ENCODE measurements at places on chromosomes 7 and 10.

GRCh38 chr10:132743925-132744490 is 41.9 kb downstream of the NKX6-2 start:
- no peak for DNase-seq

GRCh38 chr10:125149036-125149679 is 11.2 kb downstream of the CTBP2 start:
- DNase-seq = no peak

- DNase-seq = no peak
Measured at GRCh38 chr7:134400859-134401258, 58.0 kb downstream of the AKR1B1 start.

- DNase-seq = no peak
Measured at GRCh38 chr10:61160253-61160652, 216.3 kb upstream of the RHOBTB1 start.

DNA sequence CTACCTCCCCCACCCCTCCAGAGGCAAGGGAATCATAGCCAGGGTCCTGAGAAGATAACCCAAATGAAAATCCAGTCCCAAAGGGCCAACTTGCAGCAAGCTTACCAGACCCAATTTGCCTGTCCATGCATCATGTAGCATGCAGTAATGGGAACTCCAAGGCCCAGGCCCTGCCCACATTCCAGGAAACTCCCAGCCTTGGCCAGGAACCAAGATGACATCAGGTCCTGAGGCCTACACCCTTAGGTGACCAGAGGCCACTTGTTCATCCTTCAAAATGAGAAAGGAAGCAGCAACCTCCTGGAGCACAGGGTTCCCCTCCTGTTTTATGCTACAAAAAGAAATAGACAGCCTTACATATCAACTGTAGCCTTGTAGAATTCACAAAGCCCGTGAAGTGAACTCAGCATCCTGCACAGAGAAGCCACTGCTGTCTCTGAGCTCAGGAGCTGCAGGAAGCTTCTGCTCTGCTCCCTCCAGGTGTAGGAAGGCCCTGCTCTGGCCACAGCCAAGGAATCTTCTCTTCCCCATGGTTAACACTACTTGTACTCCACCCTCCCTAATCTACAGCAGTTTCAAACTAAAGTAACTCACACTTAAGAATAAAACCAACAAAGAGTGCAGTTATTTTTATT is 30.3 kb upstream of the GRB10 start:
- peak; percentile 81 for DNase-seq

DNA sequence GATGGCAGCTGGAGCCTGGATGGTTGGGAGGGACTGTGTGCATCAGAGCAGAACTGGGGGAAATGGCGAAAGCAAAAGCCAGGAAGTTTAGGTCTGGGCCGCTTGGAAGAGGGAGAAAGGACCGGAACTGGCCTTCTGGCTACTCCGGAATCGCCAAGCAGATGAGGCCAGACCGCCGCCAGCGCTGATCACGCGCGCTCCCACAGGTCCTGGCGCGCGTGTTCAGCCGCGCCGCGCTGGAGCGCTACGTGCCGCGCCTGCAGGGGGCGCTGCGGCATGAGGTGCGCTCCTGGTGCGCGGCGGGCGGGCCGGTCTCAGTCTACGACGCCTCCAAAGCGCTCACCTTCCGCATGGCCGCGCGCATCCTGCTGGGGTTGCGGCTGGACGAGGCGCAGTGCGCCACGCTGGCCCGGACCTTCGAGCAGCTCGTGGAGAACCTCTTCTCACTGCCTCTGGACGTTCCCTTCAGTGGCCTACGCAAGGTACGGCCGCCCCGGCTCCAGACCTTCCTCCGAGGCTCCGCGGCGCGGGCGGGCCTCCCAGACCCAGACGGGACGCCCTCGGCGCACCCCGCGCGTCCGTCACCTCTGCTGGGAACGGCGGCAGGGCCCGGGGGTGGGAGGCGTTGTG is 2.0 kb downstream of the CYP26C1 start:
- DNase-seq = peak; percentile 31

- DNase-seq = no peak
Measured at GRCh38 chr7:129607471-129608120, 3.9 kb upstream of the NRF1 start.

DNA sequence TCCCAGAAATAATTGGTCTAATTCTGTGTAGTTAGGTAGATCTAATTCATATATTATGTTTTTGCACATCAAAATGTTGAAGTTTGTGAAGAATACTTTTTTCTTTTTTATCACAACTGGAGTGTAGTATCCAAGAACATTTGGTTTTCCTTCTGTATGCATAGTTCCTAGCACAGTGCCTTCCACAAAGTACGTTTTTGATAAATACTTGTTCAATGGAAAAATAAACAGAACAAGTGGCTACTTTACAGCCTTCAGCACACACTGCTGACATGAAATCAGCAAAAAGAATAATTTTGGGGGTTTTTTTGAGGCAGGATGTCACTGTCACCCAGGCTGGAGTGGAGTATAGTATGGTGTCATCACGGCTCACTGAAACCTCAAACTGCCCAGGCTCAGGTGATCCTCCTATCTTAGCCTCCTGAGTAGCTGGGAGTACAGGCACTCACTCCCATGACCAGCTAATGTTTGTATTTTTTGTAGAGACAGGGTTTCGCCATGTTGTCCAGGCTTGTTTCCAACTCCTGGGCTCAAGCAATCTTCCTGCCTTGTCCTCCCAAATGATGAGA is 27.9 kb downstream of the TARP start:
- no peak for DNase-seq

DNA sequence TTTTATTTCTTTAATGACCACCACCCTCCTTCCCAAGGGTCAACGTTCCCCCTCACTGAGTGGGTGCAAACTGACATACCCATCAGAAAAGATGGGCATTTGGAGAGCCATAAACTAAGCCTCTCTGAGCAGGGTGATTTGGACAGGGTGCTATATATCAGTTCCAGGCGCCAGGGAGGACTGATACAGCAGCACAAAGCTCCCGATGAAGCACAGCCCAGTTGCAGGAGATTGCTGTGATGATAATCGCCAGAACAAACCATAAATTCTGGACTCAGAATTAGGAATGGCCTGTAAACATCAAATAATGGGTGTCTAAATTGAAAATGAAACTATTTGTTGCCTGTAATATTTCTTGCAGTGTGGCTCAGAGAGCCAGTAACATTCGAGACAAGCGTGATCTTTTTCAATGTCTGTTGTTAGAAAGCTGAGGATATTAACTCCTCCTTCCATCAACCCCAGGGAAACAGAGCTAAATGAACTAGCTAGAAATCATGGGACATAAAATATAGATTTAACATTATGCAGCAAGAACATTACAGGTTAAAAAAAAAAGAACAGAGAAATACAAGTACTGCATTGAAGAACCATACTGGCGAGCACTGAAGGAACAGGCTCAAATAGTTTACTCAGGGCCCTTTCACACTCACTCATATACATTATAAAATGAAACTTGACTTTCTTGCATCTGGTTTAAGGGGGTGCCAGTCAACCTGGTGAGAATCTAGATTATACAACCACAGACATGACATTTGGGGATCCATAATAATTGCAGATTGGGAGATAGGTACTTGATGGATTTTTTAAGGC is 137.5 kb upstream of the LRRTM3 start:
- DNase-seq = no peak

GRCh38 chr10:71135236-71135635 is 77.1 kb upstream of the UNC5B start:
- DNase-seq = no peak

DNA sequence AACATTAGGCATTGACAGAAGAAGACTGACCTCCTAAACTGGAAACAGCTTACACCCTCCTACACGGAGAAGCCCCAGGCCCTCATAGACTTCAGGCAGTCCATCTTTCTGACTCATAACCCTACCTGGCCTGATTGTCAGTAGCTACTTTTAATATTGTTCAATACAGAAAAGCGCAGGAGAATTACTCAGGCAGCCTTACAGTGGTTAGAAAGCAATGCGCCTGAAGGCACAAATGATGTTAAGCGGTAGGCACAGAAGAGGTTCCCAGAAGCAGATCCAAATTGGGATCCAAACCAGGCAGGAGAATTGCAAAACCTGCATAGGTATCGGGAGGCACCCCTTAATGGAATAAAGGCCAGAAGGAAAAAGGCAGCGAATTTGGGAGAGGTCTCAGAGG is 5.4 kb upstream of the CYREN start:
- no peak for DNase-seq

- DNase-seq = no peak
Measured at GRCh38 chr10:3135006-3135405, 37.6 kb downstream of the PITRM1 start.

GRCh38 chr10:68647672-68648341 is 73.2 kb upstream of the CCAR1 start:
- DNase-seq = no peak

DNA sequence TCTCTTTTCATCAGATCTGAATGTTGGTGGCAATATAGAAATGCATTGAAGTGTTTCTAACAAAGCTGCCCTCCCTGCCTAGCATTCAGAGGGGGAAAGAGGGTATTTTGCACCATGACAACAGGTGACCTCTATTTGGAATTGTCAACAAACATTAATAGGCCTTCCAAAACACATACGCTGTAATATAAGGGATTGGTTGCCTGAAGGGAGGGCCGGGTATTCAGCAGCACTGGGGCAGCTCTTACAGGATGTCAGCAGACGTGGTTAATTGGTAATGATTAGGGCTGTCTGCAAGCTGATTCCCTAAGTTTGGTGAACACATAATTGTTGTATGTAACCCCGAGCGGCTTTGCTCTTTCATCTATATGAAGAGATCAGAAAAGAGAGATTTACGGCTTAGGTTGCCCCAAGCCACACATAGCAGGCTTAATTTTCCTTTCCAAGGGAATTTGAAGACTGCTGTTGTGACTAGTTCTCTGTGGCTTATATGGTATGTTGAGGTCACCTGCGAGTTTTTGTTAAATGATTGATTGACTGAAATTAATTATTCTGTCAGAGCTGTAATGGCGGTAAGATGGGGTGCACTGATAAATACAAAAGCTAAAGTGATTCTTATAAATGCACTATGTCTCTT is 759.3 kb downstream of the LRMDA start:
- no peak for DNase-seq

- no peak for DNase-seq
Measured at GRCh38 chr10:111109501-111110242, 32.8 kb downstream of the ADRA2A start.

GRCh38 chr7:143222782-143223181 is 945 bp downstream of the TAS2R40 start:
- peak; percentile 42 for DNase-seq

DNA sequence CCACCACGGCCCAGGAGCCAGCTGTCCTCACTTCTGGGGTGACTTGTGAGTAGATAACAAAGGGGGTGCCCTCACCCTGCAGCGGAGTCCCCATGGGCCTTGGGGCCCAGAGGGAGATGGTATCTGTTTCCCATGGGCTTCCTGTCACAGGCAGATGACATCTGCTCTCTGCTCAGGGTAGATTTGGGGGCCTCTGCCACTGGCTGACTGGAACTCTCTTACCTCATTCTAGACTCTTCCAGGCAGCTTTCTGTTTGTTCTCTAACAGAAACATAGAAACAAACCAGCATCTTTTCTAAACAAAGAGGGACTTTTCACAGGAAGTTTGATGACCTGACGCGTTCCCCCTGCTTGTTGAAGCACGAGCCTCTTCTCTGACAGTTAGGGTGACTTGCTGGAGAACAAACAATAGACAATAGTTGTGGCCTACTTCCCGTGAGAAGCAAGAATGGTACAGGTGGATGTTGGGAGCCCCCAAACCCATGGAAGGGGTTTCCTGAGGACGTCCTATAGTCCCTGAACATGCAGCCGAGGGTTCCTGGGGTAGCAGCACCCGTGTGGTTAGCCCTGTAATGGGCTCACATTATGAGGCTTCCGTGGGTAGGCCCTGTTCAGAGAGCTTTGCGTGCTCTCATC is 61.6 kb downstream of the GRK5 start:
- DNase-seq = no peak

GRCh38 chr7:2202901-2203765 is 29.6 kb downstream of the MAD1L1 start:
- no peak for DNase-seq

GRCh38 chr10:54091237-54091636 is 709.8 kb downstream of the PCDH15 start:
- DNase-seq = no peak

DNA sequence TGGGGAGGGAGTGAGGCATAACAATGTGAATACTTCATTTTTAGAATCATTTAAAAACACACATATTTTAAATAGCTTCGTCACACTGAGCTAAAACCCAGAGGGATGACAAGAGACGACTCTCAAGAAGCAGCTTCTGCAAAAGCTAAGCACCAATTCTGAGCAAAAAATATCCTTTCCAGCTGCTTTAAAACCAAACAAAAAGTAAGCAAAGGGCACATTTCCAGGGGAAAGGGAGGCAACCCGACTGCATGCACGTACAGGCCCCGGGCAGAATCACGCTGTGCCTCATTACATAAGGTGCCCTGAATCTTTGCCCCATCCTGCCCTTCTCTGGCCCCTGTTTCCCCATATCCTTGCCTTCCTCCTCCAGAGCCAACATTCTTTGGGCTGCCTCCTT is 78.4 kb downstream of the DGKI start:
- DNase-seq = no peak

- DNase-seq = no peak
Measured at GRCh38 chr10:94546049-94546900, 687 bp downstream of the HELLS start.
